Astrocyte (in vitro differentiated cells and primary cell): ENCODE measurements at places on chromosomes 5 and 9. TPM values are rescaled to one million over a fixed set of nuclear protein-coding genes. Genes with fewer than 3 reads are reported as not detected.

MARVELD2 gene
- total RNA-seq = 10.1 and 10.6 TPM in 2 replicates

ERP44 gene
- 27.0 and 27.5 TPM in 2 replicates for total RNA-seq

TMEM167A gene
- 160 and 163 TPM in 2 replicates for total RNA-seq

TMEM174 gene
- not detected in 2 replicates for total RNA-seq

FST gene
- 39.1 and 57.1 TPM in 2 replicates for total RNA-seq

- no peaks in the 10 kb centered on the region for H3K4me1 ChIP-seq
- DNase-seq = peak; percentile 68
- H3K27me3 ChIP-seq = no peaks in the 10 kb centered on the region
- H3K36me3 ChIP-seq = no peaks in the 10 kb centered on the region
- no peak overlapping the region for H3K4me3 ChIP-seq
These were observed 84.3 kb upstream of the ACTBL2 start for GRCh38 chr5:57566914-57567313.

- no peaks in the 10 kb centered on the region for H3K36me3 ChIP-seq
- DNase-seq = no peak
- peaks cover 4% of the 10 kb centered on the region for H3K27me3 ChIP-seq
- H3K27ac ChIP-seq = no peak overlapping the region
- H3K4me1 ChIP-seq = no peaks in the 10 kb centered on the region
- H3K4me3 ChIP-seq = no peak overlapping the region
These were observed 159.1 kb downstream of the FAM114A2 start for GRCh38 chr5:153879596-153879995.

GRCh38 chr5:80959768-80960442 is at the start of gene RASGRF2:
RASGRF2 (plus strand) TSS chr5:80960363; CDS start chr5:80960739, 376 bp downstream.
- H3K27me3 ChIP-seq = peaks cover 9% of the 10 kb centered on the region
- H3K36me3 ChIP-seq = no peaks in the 10 kb centered on the region
- peak within 1 kb of the TSS; percentile 58 for H3K4me3 ChIP-seq
- peak; percentile 31 for DNase-seq

- no peaks in the 10 kb centered on the region for H3K36me3 ChIP-seq
- H3K27ac ChIP-seq = no peak overlapping the region
- H3K4me3 ChIP-seq = no peak overlapping the region
- peak; percentile 78 for DNase-seq
- H3K4me1 ChIP-seq = peaks cover 21% of the 10 kb centered on the region
- no peaks in the 10 kb centered on the region for H3K27me3 ChIP-seq
These were observed 23.6 kb upstream of the TEK start for GRCh38 chr9:27085456-27085855.

DNA sequence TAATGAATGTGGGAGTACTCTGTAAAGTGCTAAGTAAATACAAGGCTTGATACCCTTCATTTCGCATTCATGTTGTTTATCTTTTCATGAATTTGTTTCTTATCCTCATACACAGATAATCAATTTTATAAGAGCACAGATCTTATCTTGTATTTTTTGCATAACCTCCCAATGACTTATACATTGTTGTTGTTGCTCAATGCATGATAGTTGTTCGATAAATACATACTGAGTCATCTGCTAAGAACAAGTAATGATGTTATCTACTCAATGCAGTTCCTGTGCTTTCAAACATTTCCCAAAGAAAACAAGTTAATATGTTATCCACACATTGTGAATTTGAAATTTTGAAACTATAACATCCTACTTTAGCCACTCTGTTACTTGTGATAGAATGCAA is 60.7 kb downstream of the TAF11L14 start:
- DNase-seq = no peak
- no peaks in the 10 kb centered on the region for H3K4me1 ChIP-seq
- H3K4me3 ChIP-seq = no peak overlapping the region
- no peak overlapping the region for H3K27ac ChIP-seq
- no peaks in the 10 kb centered on the region for H3K36me3 ChIP-seq
- no peaks in the 10 kb centered on the region for H3K27me3 ChIP-seq
